ENCODE measurements at places on chromosomes 5 and 9.

DNA sequence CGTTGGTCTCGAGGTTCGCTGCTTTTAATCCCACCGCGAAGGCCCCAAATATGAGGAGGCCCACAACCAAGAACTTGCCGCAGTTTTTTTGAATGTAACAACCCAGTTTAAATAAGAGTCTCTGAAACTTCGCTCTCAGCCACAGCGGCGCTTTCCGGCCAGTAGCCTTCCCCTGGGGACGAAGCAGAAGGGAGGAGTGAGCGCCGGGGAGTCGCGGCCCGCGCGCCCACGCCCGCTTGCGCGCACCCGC lies 10.4 kb downstream of the PTCH1 start:
- peak; percentile 73 for DNase-seq

DNA sequence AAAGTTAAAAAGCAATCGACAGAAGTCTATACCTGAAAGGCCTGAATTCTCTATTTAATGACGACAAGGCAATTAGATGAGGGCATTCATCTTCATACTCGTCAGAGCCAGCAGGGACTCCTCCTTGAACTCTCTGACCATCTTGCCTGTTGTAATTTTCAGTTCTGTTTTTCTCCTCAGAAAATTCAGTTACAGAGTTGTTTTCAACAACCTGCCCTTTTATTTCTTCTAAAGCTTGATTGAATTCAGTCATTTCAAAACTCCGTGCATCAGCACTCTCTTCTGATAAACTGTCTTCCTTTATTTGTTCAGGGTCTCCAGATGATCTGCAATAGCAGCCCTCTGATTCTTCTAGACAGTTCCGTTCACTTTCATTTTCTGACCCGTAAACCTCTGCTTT lies 15.6 kb downstream of the RIOK2 start:
- DNase-seq = no peak

DNA sequence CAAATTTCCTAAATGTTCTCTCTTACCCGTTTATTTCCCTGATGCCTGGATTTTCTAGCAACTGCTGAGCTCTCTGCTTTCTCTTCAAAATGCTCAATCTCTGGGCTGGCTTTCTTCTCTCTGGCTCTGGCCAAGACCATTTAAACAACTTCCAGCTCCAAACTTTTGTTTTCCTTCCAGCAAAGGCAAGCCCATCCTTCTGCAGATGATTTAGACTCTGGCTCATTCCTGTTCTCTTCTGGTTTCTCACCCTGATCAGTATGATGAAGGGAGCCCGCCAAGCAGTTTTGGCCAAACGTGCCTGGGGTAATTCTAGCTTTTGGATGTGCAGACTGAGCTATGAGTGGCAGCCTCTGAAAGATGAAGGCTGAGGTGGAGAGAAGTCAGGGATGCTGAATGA lies 78.1 kb downstream of the HSPA4 start:
- DNase-seq = no peak

GRCh38 chr9:92439921-92440750 lies 15.9 kb upstream of the OMD start:
- DNase-seq = no peak

GRCh38 chr5:180008433-180008832 lies 63.1 kb downstream of the RNF130 start:
- no peak for DNase-seq

DNA sequence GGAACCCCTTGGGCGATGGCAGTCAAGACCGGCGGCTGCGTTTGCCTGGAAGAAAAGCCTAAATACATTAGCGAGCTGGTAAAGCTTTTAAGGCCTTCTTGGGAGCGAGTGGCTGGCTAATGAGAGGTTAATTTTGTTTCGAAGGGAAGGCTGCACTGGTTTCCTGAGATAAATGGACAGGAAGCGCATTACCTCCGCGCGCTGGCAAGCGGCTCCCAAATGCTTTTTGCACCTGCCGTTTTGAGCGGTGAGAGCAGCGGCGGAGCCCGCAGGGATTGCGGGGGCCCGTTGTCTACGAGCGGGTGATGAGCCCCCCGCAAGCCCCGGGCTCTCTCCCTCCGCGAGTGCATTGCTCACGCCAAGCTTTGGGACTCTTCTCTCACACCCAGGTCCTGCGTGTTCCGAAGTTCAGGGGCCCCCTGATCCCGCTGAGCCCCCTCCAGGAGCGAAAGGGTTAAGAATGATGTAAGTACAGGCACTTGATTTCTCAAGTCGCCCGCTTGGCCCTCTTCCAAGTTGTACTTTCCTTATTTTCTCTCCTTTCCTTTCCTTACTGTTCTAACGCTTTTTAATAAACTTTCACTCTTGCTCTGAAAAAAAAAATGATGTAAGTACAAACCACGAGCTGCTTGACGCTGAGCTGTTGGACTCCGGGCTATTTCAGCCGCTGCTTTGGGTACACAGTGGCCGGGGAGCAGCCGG lies 3.1 kb upstream of the RGMB start:
- peak; percentile 79 for DNase-seq

GRCh38 chr5:362978-363765 lies 41.7 kb downstream of the AHRR start:
- no peak for DNase-seq

DNA sequence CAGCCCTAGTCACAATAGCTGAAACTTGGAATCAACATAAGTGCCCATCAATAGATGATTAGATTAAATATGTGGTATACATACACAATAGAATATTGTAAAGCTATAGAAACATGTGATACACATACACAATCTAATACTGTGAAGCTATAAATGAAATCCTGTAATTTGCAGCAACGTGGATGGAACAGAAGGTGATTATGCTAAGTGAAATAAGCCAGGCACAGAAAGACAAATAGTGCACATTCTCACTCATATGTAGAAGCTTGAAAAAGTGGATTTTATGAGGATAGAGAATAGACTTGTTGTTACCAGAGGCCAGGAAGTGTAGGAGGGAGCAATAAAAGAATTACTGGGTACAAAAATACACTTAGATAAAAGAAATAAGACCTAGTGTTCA lies 181.5 kb upstream of the TYRP1 start:
- no peak for DNase-seq

DNA sequence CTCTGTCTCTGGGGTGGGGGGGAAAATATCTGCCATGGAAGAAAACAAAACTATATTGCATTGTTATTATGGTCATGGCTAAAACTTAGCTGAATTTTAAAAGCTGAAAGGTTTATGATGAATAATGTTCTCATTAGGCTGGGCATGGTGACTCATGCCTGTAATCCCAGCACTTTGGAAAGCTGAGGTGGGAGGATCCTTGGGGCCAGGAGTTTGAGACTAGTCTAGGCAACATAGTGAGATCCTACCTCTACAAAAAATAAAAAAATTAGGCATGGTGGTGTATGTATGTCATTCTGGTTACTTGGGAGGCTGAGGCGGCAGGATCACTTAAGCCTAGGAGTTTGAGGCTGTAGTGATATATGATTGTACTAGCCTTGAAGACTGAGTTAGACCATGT lies 44.5 kb downstream of the IPO11 start:
- no peak for DNase-seq

DNA sequence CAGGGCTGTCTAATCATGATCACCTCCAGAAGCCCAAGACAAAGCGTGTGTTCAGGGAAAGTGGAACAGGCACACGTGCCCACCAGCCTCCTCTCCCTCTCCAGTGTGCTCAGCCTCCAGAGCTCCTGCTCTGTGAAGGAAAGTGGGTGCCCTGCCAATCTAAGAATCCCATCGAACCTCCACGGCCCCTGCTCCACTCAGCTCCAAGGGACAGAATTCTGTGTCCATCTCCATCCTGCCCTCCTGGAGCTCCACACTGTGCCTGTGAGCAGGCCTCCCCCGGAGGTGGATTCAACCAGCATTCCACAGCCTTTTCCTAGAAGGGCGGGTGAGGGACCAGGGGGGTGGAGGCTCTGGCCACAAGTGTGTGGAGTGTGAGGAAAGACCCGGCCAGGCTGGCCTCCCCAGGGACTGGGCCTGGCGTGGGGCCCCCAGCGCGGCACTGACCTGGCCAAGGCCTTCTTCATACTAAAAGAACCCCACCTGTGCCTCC lies 6.0 kb downstream of the EEIG1 start:
- no peak for DNase-seq

- DNase-seq = no peak
Measured at GRCh38 chr5:173954671-173955521, 34.1 kb upstream of the C5orf47 start.

- DNase-seq = no peak
Measured at GRCh38 chr5:30113542-30113941, 1079.9 kb upstream of the CDH6 start.

DNA sequence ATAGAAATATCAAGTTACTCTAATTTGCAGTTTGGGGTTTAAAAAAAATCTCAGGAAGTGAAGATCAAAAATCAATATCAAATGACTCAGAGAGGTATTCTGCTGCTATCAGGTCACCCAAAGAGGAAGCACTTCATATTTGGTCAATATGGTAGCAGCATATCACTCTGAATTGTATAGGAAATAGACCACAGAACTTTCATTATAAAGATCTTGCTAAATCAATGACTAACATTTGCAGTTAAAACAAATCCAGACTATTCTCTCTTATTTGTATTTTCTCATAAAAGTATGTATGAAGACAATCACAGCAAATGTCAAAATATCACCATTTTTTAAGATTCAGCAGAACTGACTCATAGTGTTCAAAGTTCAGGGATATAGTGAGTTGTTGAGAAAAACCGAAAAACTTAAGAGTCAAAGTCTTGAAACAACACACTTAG lies 105.8 kb upstream of the PCSK1 start:
- DNase-seq = no peak

GRCh38 chr5:155954701-155955445 lies 372.1 kb upstream of the SGCD start:
- no peak for DNase-seq

DNA sequence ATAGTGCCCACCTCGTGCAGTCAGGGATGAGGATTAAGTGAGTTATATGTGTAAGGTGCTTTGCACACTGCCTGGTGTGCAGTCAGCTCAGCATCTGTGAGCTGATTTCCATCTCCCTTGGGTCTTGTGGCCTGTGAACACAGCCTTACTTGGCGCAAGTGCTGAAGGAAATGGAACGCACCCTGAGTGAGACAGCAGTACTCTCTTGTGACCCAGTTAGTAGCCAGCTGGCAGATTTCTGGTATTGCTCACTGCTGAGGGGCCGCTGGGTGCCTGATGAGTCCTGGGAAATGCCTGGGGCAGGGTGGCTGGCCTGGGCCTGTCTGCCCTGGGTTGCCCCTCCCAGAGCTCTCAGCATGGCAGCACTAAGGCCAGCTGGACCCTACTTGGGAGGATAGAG lies 90.9 kb upstream of the BOD1 start:
- DNase-seq = no peak

DNA sequence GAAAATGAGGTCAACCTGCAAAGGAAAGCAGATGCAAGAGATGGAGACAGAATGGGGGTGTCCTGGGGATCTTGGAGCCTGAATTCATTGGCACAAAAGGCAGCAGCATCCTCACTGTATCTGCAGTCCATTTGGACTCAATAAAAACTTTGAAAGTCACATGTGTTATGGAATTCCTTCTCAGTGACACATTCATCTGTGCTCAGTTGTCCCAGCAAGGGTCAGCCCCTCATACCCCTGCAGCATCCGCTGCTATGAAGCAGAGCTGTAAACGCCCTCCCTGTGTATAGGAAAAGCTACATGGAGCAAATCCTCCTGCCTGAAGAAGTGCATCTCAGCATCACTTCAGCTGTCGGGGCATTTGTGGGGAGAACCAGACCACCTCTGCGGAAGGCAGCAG lies 14.5 kb upstream of the RARS1 start:
- DNase-seq = no peak

DNA sequence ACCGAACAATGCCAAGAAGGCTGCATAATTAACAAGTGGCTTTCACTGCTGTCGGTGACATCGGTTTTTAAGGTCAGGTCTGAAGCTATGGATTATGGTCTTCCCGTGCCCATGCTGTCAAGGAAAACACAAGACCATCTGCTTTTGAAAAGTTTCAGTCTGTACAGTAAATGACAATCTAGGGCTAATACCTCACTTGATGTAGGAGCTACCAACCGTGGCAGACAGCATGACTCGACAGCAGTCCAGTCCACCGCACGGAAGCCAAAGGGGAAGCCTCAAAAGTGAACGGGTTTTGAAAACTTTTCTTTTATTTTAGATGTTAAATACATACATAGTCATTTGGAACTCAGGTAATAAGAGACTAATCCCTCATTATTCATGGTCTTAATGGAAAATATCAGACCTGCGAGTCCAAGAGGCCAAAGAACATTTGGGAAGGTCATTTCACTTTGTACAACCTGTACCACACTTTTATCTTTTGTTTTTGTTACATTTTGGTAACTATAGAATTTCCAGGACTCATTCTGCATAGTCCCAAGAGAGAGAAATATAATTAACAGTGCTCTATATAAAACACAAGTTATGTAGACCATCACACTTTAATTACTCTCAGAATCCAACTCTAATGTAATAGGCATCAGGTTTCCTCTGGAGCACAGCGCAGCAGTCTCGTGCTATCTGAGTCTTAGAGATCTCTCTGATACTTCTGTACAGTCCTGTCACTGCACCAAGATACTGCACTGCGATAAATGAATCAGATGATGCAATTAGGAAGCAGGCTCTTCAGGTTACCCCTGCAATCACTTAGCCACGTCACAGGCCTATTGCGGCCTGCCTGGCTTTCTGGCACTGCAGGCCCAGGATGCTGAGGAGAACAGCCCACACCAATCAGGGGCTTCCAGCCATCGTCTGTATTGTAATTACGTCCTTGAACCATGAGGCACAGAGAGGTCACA lies 184.9 kb downstream of the FANCC start:
- DNase-seq = no peak

- no peak for DNase-seq
Measured at GRCh38 chr5:31106278-31106677, 87.2 kb upstream of the CDH6 start.

GRCh38 chr5:103145196-103145595 lies 25.1 kb downstream of the PPIP5K2 start:
- no peak for DNase-seq

DNA sequence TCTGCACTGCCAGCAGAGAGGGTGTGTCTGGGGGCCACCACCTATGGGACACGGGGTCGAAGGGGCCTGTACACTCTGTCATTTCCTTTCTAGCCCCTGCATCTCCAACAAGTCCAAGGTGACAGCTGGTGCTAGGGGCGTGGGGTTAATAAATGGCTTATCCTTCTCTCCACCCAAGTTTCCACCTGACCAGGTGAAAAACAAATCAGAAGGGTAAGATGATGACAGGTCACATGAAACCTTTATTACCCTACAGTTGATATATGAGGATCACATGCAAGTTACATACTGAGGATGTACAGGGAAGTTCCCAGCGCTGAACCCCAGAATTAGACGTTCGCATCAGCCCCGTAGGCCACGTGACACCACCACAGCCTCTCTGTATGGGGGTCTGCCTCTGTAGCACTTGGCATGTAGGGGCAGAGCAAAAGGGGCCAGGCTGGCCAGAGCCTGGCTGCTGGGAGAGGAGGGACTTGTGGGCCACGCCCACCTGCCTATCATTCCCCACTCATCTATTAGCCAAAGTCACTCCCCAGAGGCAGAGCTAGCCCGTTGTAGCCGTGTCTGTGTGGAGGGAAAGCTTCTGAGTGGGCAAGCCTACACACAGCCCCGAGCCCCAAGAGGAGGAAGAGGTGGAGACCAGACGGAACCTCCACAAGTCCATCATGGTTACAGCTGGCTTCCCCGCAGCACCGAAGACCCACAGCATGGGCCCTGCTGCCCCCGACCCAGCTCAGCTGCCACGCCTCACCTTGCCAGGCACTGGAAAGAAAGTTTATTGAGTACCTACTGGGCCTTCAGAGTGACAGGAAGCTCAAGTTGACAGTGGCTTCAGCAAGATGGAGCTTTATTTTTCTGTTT lies 2.2 kb downstream of the TMEM141 start:
- no peak for DNase-seq

Data from C1 segment of cervical spinal cord (tissue), 14 donors.